Activated CD4-positive, alpha-beta T cell treated with anti-CD3 and anti-CD28 coated beads for 24 hours (primary cell): ENCODE measurements at places on chromosomes 11 and 22.

GRCh38 chr11:1047595-1048156, 11.2 kb upstream of the MUC6 start:
- DNase-seq, result no peak

GRCh38 chr11:71341173-71341572, 88.8 kb upstream of the SHANK2 start:
- DNase-seq, result no peak

DNA sequence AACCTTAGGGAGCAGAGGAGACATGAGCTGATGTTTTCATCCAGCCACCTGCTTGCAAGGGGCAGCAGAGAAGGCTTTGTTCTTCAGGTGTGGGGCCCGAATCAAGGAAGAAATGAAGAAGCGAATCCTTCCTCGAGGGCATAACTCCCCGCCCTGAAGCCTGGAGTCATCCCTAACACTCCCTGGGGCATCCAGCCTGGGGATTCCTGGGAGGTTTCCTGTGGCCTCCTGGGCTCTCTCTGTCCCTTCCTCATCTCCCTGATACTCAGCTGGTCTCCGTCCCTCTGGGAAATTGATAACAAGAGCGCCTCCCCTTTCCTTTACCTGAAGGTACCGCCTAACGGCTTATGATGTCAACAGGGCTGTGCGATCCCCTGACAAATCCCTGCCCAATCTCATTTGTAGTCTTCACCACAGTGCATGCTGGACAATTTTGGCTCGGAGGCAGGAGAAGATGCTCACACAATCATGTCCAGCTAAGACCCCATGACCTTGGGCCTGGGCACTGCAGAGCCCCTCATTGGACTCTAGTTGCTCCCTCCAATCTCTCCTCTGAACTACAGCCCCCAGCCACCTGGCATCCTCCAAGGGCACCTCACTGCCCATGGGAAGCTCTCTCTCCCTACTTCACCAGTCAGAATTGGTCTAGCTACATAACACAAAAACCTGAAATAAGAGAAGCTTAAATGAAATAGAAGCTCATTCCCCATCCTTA, 80.6 kb upstream of the RTL6 start:
- no peak for DNase-seq

GRCh38 chr11:59183771-59184170, 11.8 kb downstream of the DTX4 start:
- no peak for DNase-seq
